NCI-H1417 (cell line): ENCODE measurements at places on chromosomes 7 and 10.

- no peak for DNase-seq
Observed at GRCh38 chr7:109295158-109295557, 725.5 kb downstream of the DNAJB9 start.

- DNase-seq: no peak
Observed at GRCh38 chr10:30186371-30186875, 127.0 kb upstream of the JCAD start.

DNA sequence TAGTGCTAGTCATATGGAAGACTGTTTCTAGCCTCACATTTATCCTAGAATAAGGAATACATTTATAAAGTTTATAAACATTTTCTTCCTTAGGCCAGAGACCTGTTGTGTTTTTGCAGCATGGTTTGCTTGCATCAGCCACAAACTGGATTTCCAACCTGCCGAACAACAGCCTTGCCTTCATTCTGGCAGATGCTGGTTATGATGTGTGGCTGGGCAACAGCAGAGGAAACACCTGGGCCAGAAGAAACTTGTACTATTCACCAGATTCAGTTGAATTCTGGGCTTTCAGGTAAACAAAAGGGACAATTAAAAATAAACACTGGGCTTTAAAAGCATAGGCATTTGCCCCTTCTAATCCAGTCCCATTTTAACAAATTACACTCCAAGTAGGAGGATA, 4.2 kb downstream of the LIPF start:
- no peak for DNase-seq

DNA sequence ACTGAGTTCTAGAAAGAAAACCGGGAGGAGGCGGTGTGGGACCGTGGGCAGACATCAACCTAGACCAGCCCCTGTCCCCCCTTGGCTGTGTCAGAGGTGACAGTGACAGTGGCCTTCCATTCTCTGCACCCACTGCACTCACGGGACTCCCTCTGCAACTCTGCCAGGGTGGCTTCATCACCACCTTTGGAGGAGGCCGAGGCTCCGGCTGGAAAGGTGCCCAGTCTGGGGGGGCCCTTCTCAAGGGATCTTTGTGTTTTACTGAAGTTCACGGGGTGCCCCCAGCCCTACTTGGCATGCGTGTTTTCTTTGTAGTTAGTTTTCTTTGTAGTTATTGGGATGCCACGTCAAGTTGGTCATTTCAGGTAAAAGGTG, 417.6 kb downstream of the DNAJB6 start:
- no peak for DNase-seq
